Upper lobe of right lung (tissue), 1 donor: ENCODE measurements at places on chromosomes 6 and 20. TPM values are rescaled to one million over a fixed set of nuclear protein-coding genes. Genes with fewer than 3 reads are reported as not detected.

- no peak for DNase-seq
These were observed 200.5 kb downstream of the MYLK4 start for GRCh38 chr6:2550247-2550646.

DNA sequence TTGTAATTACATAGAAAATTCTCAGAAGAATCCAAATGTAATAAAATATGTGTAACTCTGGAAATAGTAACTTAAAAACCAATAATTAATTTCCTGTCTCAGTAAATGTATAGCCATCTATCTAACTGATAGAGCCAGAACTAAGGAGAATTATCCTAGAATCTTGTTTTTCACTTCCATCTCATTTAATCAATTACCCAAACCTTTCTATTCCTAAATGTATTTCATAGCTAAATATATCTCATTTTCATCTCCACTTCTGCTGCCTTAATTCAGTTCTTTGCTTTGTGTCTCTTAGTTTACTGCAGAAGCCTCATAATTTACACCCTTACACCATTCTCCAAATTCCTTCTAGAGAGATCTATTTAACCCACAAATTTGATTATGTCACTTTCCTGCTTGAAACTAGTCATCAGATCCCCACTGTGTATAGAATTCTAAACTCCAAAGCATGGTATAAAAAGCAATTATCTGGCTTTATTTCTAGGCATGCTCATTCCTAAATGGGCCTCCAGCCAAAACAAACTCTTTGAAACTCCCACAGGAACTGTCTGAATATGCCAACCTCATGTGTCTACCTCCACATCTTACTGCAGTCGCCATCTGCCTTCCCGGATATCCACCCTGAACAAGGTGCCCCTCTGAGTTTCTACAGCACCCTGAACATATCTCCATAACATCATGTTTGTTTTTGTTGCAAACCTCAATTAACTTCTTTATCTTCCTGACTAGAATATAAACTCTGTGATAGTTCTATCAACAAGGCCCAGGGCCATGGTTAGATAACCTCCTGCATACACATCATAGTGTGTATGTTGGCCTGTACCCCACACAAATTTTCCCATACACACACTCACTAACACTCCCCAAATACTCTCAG lies 70.5 kb upstream of the ADTRP start:
- DNase-seq = no peak

DNA sequence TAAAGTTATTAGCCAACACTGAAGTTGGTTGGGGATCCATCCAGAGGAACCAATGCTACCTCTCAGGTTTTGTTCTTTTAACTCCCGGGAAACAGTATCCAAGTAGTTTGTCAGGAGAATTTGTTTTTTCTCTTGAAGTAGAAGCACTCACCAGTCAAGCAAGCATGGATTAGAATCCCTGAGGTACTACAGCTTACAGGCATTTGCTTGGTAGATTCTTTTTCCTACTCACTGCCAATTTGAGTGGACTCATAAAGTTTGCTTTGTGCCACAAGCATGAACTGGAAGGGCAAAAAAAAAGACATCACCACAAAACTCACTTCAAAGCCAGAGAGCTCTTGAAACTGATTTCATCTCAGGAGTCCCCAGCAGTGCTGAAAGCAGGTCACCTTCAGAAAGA lies 167.4 kb downstream of the MBOAT1 start:
- DNase-seq = no peak

GRCh38 chr6:37623666-37624065 lies 74.0 kb downstream of the MDGA1 start:
- DNase-seq = no peak

DNA sequence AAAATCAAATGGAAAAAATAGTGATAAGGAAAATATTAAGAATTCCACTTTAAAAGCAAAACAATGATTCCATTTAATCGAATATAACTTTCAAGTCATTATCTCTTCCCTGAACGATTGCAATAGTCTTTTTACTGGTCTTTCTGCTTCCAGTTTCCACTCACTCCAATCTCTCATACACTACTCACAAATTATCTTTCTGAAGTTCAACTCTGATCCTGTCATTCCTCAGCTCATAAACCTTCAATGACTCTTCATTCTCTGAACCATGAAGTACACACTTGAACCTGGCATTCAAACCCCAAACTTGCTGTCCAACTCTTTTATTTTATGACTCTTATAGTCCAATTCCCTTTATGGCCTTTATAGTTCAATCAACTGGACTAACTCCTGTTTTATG lies 304.1 kb upstream of the TCF21 start:
- DNase-seq = no peak

- DNase-seq = no peak
These were observed 472 bp upstream of the PAQR8 start for GRCh38 chr6:52361414-52361944.

DNA sequence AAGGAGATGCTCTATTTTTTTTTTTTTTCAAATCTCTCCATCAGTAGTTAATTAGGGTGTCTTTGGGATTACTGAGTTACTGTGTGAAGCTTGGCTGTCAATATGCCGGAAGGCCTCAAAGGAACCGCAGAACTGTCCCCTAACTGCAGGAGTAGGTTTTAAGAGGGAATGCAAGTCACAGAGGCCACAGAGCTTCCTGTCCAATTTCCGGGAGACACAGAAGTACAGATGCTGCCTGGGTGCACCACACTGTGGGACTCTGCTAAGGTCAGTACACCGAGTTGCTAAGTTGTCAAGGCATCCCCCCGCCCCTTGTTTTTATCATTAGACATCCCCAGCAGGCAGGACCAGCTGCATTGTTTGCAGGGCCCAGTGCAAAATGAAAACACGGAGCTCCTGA lies 120.2 kb upstream of the RAB32 start:
- no peak for DNase-seq

Gene MYBL2
- total RNA-seq = 1.0 TPM

Gene ANKRD66
- total RNA-seq = not detected

GRCh38 chr20:29297411-29298270 lies 1959.8 kb upstream of the DEFB115 start:
- DNase-seq = no peak

GRCh38 chr6:30601436-30601814 lies 15.6 kb downstream of the PPP1R10 start:
- no peak for DNase-seq

DNA sequence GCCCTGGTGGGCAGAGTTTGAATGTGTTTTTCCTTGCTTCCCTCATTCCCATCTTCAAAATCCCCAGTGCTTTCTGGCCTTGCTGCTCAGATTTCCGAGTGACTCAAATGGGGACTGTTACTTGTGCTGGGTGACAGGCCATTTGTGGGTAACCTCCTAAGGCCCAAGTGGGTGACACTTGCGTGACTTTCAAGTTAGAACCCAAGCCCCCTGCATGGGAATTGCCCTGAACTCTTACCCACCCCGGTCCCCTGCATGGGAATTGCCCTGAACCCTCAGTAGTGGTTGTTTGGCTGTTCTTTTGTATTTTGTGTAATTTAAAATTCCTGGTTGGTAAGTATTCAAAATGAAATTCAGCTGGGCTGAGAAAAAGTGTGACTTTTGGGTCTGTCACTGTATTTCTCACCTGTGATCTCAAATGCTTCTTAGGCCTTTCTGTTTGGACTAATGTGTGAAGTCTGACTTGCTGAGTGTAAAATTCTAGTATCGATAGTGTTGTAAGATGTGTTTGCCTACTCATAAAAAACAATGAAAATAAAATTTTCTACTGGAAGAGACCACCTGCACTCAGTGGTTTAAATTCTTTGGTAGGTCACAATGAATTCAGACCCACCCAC lies 12.4 kb upstream of the RBM38 start:
- no peak for DNase-seq

- DNase-seq = no peak
These were observed 6.4 kb downstream of the CLPS start for GRCh38 chr6:35790683-35791082.

DNA sequence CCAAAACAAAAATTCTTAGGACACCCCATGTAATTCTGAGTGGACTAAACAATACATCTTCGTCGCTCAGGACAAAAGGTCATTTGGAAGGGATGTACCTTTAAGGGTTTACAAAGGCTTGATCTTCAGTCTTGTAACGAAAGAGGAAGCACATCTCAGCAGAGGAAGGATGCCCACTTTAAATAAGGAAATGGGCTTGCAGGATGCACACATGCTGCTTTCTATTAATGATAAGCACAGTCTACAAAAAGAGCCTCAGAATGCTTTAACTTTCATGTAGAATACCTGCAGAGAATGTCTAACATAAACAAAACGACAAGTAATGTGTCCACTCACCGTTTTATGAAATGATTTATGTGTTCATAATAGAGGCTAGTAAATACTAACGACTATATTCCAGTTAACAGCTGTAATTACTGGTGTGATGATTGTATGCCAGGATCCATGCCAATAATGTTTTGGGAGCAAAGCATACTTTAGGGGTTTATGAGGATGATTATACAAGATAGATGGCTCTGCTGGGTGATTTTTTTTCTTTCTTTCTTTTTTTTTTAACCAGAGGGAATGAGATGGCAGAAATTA lies 216.9 kb downstream of the GMDS start:
- DNase-seq = no peak

DNA sequence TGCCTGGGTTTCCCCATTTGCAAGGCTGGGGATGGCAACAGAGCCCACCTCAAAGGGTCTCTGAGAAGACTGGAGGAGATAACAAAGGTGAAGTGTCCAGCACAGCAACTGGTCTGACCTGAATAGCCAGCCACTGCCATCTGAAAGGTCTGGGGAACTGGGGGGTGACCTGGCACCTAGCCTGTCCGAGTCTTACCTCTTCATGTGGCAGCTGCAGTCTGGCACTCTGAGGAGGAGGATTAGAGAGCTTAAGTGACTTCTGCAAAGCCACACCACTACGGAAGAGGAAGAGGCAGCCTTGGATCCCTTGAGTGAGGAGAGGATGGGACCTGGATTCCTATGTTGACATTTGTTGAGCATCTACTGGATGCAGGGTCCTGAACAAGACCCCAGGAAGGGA lies 22.2 kb downstream of the C20orf203 start:
- DNase-seq = no peak

Gene PRR18
- not detected for total RNA-seq

DNA sequence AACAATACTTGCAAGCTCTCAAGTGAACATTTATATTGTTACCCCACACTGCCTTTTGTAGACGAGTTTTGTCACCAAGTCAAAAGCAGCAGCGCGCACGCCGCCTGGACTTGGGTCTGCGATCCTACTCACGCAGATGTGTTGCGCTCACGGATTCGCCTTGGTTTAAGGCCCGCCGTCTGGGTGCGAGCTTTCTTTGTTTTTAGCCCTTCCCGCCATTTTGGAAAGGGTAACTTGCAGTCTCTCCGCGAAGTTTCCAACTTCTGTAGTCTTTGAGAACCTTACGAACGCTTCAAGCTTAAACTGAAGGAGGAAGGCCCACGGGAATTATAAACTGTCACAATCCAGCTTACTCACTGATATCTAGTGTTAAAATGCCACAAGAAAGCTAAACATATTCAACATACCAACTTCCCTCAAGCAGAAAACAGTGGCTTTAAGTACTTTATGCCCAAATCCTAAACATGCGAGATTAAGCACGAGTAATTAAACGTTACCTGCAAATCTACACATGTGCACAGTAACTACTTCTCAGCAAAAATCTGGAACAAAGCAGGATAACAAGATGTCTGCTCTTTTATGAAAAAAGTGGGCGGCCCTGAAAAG lies 80.4 kb upstream of the BTN3A2 start:
- peak; percentile 81 for DNase-seq

Gene AIF1
- 55.3 TPM for total RNA-seq

DNA sequence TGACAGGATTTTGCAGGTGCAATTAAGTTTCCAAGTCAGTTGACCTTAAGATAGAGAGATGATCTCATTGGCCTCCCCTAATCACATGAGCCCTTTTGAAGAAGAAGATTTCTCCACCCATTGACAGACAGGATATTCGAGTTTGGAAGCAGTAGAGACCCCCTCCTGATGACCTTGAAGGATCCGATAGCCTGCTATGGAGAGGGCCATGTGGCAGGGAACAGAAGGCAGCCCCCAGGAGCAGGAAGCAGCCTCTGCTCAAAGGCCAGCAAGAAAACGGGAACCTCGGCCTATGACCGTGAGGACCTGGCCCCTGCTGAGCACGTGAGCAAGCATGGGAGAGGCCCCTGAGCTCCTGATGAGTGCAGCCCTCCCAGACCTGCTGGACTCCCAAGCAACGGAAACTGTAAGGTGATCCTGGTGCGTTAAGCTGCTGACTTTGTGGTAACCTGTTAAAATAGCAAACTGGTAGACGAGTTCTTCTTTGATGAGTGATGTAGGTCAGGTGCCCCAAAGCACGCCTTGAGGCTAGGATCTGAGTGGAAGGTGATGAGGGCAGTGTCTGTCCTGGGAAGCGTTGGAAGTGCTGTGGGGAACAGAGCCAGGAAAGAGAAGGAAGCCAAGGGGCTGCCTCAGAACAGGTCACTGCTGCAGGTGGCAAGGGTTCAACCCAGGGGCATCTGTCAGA lies 18.5 kb upstream of the TUBB2A start:
- DNase-seq = no peak

DNA sequence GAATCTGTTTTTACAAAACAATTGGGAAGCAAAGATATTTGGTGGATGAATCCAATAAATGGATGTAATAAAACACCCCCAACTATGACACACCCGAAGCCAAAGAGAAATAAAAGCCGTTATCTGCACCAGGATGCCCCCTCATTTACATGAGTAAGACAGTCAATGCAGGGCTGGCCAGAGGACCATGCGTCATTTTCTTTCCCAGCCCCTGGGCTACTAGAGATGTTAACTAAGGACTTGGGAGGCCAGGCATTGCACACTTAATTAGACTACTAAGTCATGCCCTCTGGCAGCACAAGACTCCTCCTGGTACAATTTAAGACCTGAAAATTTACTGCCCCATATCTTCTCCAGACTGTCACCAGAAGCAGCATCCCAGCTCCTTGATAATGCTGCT lies 3.2 kb downstream of the LEMD2 start:
- DNase-seq = no peak

Gene FAM209B
- not detected for total RNA-seq

GRCh38 chr6:80638213-80639055 lies 532.0 kb downstream of the BCKDHB start:
- DNase-seq = no peak

Gene TRIM31
- total RNA-seq = 0.35 TPM
